ENCODE measurements at places on chromosomes 6 and 20. TPM values are rescaled to one million over a fixed set of nuclear protein-coding genes. Genes with fewer than 3 reads are reported as not detected.

The SLC17A3 gene
- polyA plus RNA-seq = 0.79 TPM

The IL22RA2 gene
- not detected for polyA plus RNA-seq

The FAM162B gene
- 5.7 TPM for polyA plus RNA-seq

The SLC22A16 gene
- 1.3 TPM for polyA plus RNA-seq

The CGA gene
- 0.35 TPM for polyA plus RNA-seq

The CFAP206 gene
- 4.0 TPM for polyA plus RNA-seq

The EDN3 gene
- 6.0 TPM for polyA plus RNA-seq

- DNase-seq = no peak
These were observed 178.3 kb downstream of the TMEM242 start for GRCh38 chr6:157144859-157145568.

DNA sequence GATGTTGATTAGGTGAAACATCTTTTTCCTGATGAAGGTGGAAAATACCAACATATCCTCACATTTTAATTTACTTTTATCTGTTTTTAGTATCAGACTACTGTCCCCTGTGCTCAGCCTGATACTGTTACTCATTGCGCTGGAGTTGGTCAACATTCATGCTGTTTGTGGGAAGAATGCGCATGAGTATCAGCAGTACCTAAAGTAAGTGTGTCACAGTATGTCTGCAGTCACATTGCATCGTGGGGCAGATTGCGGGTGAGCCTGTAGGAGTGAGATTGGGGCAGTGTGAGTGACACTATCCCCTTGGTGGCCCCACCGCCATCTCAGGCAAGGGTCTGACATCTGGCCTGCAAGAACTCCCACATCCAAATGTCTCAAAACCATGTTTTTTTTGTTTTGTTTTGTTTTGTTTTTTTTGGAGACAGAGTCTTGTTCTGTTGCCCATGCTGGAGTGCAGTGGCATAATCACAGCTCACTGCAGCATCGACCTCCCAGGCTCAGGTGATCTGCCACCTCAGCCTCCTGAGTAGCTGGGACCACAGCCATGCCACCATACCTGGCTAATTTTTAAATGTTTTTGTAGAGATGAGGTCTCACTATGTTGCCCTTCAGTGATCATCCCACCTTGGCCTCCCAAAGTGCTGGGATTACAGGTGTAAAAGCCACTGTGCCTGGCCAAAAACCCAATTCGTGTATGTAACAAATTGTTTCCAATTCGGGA is 27.8 kb downstream of the ERMARD start:
- no peak for DNase-seq

- DNase-seq = no peak
These were observed 185.7 kb downstream of the SASH1 start for GRCh38 chr6:148528292-148528691.

GRCh38 chr6:69286331-69286730 is 510.5 kb downstream of the LMBRD1 start:
- DNase-seq = no peak

DNA sequence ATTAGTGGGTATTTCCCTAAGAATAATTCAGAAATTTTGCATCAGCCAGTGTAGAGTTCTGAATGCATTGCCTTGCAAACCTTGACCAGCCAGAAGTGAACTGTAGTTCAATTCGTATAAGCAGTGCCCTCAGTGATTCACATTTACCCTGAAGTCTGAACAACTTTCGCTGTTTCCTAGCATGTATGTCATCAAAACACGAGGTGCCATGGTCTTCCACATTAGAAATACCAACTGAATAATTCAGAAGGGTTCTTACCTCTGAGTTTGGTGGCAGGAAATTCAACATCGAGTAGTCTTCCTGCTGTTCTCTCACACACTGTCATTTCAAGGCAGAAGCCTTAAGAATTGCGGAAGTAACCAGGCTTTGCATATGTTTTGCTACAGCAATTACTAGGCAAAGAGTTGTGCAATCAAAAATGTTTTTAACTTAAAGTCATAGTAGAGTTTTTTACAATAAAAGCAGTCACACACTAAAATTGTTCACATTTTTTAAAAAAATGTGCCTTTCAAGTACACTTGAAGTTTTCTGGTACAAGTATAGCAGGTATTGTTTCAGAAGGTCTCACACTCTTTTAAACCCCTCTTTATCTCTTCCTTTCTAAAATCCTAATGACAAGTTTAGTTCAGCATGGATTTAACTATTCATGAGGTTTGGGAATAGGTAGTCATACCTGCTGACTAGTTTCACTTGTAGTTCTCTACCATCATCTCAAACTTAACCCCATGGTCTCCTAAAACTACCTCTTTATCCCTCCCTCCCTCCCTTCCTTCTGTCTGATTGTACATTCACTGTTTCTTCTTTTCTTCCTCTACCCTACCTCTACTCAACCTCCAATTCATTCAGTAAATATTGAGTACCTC is 118.3 kb downstream of the STXBP5 start:
- DNase-seq = no peak

DNA sequence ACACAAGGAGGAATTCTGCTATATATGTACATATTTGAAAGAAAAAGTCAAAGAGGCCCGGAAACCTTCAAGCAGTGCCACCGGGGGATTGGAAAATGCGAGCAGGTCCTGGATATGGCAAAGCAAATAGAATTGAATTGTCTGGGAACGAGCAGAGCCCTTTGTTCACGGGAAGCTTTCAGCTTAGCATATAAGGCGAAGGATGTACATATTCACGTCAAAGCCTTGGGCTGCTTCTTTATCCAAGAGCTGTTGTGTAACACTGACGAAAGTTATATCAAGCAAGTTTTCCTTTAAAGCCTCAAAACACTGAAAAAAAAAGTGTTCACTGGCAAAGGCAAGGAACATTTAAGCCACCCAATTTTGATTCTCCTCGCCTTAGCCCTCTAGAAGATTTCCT is 171.0 kb downstream of the GPX5 start:
- DNase-seq = no peak

DNA sequence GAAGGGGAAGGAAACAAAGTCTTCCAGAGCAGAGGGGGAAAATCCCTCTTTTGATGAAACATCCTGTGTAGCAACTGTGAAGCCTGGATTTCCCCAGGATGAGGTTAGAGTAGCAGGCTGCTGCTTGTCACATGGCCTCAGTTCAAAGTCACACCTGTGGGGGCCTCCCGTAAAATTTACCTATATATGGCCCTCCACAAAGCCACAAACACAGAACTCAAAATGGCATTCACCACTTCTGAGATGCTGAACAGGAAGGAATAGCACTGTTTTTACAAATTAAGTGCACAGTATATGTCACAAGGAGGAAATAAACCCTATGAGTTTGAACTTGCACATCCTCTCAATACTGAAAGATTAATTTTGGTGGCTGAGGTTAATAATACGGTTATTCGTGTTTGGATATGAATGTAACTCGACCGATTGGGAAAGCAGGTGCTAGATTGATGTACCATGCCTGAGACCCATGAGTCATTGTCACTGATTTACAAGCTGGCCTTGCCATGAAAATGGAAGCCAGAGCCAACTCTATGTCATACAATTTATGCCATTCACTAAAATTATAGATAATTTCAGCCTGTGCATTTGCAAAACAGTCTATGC is 70.6 kb downstream of the SGK1 start:
- DNase-seq = no peak

GRCh38 chr20:1309439-1309847 is 19.5 kb downstream of the SDCBP2 start:
- no peak for DNase-seq

DNA sequence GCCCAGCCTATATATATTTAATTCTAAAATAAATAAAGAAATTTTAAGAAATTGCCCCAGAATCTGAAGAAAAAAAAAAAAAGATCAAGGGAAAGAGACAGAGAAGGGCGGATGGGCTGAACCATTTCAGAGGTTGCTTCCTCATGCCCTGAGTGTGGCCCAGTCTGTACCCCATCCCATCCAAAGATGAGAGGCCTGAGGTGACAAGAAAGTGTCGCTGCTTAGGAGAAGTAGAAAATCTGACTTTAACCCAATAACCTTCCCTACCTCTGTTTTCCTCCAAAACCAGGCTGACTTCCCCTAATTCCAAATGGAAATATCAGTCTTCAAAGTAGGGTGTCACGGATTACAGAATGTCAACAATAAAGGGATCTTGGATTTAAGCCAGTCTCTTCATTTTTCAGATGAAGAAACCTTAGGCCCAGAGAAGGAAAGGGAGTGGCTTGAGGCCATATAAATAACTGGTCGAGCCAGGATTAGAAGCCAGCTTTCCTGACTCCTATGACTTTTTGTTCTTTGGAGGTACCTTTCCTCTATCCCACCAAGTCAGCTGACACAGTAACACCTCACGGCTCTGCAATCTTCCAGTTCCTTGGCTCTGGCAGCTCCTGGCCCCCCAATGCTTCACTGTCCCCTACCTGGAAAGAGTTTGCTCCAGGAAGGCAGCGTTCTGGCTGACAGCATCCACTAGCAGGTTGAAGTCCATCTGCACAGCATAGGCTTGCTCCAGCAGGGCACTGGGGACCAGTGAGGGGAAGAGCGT is 10.1 kb downstream of the GSS start:
- DNase-seq = no peak

Data from left renal cortex interstitium (tissue), 4 donors.